ENCODE measurements at places on chromosomes 6 and 20.
A peak's percentile ranks its signal among the peaks of the same experiment; 100 is the strongest.

DNA sequence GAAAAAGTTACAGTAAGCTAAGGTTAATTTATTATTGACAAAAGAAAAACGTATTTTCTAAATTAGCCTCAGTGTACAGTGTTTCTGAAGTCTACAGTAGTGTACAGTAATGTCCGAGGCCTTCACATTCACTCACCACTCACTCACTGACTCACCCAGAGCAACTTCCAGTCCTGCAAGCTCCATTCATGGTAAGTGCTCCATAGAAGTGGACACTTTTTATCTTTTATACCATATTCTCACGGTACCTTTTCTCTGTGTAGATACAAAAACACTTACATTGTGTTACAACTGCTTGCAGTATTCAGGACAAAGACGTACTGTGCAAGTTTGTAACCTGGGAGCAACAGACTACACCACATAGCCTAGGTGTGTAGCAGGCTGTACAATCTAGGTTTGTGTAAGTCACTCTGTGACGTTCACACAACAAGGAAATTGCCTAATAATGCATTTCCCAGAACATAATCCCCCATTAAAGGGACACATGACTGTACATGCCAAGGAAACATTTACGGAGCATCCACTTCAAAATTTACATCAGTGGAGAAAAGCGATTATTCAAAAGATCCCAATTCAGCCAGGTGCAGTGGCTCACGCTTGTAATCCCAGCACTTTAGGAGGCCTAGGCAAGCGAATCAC is 133.4 kb downstream of the BANF2 start:
- no peaks in the 10 kb centered on the region for H3K36me3 ChIP-seq
- H3K4me3 ChIP-seq: no peak overlapping the region
- H3K27me3 ChIP-seq: no peaks in the 10 kb centered on the region
- DNase-seq: no peak
- no peaks in the 10 kb centered on the region for H3K4me1 ChIP-seq
- H3K27ac ChIP-seq: no peak overlapping the region

- DNase-seq: no peak
- H3K27ac ChIP-seq: no peak overlapping the region
- no peaks in the 10 kb centered on the region for H3K36me3 ChIP-seq
- no peaks in the 10 kb centered on the region for H3K27me3 ChIP-seq
- no peaks in the 10 kb centered on the region for H3K4me1 ChIP-seq
- H3K4me3 ChIP-seq: no peak overlapping the region
These were observed 6.7 kb upstream of the TRAF3IP2 start for GRCh38 chr6:111612379-111612778.

DNA sequence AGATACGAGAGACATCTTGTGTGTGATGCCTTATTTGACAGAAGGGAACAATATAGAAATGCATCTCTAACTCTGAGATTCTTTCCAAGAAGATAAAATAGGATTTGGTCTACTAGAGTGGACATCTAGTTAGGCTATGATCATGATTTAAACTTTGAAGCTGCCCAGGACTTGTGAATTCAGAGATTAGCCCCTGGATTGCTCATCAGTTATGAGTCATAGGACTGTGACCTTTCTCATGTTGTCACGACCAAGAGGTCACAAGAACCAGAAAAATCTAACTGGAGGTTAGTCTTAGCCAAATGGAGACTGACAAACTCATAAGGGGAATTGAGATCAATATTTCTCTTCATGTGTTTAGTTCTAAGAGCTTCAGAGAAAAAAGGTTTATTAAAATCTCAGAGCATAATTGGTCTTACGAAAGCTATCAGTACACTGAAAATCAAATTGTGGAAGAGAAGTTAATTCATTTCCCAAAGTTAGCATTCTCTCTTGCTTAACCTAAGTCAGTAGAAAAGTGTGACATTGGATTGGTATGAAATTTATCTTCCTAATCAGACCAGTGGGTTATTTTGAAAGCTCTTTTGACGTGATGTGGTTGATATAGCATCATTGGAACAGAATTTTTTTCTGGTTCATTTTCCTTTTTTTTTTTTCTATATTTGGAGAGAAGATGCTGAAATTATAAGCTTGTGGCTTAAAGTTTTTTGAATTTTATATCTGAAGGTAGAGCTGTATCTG is 245.7 kb downstream of the RNF144B start:
- H3K4me3 ChIP-seq: no peak overlapping the region
- H3K27ac ChIP-seq: no peak overlapping the region

DNA sequence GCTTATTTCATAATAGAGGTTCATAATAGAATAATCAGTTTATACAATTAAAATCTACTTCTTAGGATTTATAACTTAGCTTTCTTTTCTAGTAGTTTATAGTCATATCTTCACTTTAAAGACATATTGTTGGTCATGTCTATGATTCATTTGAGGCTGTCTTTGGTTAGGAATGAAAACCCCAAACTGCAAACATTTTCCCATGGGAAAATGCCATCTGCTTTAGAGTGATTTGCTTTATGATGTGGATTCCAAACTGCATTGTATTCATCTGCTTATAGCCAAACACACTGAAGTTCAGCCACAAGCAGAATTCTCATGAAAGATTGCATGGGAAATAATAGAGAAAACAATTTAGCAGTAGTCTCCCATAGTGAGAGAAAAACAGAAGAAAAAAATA is 128.0 kb downstream of the RFPL4B start:
- no peak overlapping the region for H3K27ac ChIP-seq
- no peaks in the 10 kb centered on the region for H3K4me1 ChIP-seq
- no peak overlapping the region for H3K4me3 ChIP-seq
- H3K27me3 ChIP-seq: no peaks in the 10 kb centered on the region

DNA sequence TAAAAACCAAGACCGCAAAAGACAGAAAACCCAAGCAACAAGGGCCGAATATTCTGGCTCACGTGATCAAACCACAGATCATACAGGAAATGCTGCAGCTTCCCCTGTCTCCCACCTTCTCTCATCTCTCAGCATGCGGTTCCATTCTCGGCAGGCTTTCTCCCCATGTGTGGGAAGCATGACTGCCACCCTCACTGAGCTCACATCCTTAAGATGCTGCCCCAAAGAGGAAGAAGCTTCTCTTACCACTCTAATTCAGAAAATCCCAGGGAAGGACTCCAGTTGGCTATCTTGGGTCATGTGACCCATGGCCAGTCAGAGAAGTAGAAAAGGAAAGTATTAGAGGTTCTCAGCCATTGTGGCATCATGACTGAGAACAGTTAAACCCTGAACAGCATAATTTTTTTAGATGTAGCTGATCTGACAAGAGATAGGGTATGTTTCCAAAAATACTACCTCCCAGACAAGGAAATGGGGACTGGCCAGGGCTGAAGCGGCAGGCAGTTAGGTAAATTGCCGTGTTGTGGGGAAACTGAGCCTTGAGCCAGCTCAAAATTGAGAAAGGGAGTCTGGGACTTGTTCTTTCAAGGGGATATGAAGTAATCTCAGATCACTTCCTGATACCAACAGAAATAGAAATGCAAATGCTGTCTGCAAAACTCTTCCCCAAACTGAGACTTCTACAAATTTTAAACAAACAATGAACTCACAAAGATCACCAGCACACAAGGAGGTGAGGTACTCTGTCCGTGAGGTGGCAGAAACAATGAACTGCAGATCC is 37.1 kb upstream of the GRM4 start:
- no peak overlapping the region for H3K4me3 ChIP-seq
- H3K36me3 ChIP-seq: no peaks in the 10 kb centered on the region
- no peaks in the 10 kb centered on the region for H3K27me3 ChIP-seq
- DNase-seq: no peak

GRCh38 chr6:22886650-22887581 is 317.6 kb downstream of the HDGFL1 start:
- H3K4me1 ChIP-seq: no peaks in the 10 kb centered on the region
- H3K27me3 ChIP-seq: no peaks in the 10 kb centered on the region
- no peaks in the 10 kb centered on the region for H3K36me3 ChIP-seq
- H3K27ac ChIP-seq: no peak overlapping the region

DNA sequence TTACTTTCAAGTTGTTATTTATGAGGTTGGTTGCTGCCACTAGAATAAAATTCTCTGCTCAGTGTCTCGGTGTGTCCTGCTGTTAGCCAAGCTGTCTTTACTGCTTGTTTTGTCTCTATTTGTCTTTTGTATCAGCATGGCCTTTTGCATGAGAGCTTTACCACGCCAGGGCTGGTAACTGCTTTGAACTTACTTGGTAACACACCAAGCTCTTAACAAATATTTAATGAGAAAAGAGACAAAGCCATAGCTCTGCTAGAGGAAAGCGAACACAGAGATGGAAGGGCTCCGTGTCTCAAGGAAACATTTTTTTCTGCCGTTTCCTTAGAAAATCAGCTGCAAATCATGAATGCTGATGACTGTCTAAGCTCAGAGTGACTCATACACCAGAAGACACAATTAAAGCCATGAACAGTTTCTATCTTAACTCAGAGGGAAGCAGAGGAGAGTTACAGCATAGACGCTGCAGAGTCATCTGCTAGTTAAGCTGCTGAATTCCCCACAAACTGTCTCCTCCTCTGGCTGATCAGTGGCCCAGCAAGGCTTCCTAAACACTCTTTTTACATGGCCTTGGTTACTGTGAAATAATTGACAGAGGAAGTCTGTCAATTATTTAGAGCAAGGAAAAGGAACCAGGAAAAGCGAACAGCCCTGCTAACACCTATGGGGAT is 44.8 kb downstream of the AGPAT4 start:
- no peak for DNase-seq
- no peak overlapping the region for H3K27ac ChIP-seq
- H3K36me3 ChIP-seq: no peaks in the 10 kb centered on the region
- no peak overlapping the region for H3K4me3 ChIP-seq
- no peaks in the 10 kb centered on the region for H3K27me3 ChIP-seq

DNA sequence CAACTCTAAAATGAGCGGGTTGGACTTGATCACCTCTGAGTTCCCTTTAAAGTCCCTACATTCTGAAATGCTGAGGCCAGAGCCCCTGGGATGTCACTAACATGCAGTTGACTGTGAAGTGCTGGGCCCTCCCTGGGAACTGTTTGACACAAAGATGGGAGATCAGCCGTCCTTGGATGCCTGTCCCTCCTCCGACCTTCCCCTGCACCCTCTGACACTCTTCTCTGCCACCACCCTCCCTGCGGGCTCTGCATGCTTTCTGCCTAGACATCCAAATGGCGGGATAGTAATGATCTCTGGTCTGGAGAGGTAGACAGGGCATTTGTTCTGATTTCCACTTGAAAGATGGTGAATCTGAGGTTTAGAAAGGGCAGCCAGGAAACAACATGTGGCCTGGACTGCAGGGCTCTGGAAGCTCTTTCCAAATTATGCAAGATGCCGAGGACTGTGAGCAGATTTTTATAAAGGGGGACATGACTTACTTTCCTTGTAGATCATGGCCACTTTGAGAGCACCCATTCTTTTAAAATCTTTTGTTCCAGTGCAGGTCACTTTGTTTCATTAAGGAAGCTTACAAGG is 113.2 kb downstream of the ZDHHC14 start:
- H3K4me3 ChIP-seq: no peak overlapping the region
- no peaks in the 10 kb centered on the region for H3K36me3 ChIP-seq
- peaks cover 4% of the 10 kb centered on the region for H3K4me1 ChIP-seq
- H3K27me3 ChIP-seq: no peaks in the 10 kb centered on the region
- DNase-seq: no peak

DNA sequence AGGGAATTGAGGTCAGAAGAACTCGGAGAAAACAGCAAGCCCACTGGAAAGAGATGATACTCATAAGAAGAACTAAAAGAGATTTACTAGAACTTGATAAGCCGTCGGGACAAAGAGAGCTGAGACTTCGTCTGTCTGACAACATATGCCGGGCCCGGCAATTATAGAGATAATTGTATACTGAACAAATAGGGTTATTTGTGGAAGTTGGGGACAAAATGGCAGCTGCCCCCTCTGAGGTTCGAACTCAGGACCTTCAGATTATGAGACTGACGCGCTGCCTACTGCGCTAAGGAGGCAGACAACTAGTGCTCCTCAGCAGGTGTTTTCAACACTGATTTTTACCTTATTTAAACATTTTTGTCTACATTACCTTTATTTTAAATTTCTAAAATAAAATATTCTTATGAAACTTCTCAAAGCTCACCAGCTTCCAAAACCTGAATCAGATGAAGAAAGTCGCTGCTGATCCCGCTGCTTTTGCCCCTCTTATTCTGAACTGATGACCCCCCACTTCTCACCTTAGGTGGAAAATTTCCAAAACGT is 29.3 kb upstream of the TRIM27 start:
- no peaks in the 10 kb centered on the region for H3K36me3 ChIP-seq
- no peak overlapping the region for H3K27ac ChIP-seq
- H3K27me3 ChIP-seq: no peaks in the 10 kb centered on the region
- H3K4me3 ChIP-seq: peak overlapping the region; percentile 89

DNA sequence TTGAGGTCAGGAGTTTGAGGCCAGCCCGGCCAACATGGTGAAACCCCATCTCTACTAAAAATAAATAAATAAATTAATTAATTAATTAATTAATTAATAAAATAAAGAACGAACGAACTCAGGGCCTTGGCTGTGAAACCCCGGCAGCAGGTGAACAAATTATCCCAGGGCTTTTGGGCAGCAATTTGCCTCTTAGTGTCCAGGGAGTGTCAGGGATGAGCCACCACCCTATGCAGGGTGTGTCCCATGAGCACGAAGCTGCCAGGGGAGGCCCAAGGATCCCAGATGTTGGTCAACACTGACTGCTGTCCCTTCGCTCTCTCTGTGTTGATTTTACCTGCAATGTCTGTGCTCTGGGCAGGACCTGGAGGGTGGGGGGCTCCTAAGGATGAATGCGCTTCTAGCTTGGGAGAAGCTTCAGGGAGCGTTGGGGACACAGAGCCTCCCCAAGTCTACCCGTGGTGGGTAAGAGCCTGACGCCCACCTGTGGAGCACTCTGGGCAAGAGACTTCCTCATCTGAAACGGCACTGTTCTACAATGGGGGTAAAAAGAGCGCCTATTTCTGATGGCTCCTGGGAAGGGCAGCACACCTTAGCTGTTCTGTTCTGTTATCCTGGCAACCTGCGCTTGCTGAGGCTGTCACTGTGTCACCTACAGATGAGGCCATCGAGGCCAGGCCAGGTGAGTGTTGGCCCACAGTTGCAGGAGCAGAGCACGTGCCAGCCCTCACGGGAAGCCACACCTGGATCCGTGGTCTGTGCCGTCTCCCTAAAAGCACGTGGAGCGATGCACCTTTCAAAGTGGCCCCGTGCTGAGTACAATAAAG is 125.5 kb upstream of the CDH4 start:
- H3K4me3 ChIP-seq: no peak overlapping the region
- no peaks in the 10 kb centered on the region for H3K4me1 ChIP-seq
- H3K27ac ChIP-seq: no peak overlapping the region
- DNase-seq: no peak
- peaks cover 18% of the 10 kb centered on the region for H3K27me3 ChIP-seq
- H3K36me3 ChIP-seq: no peaks in the 10 kb centered on the region

All from H1 (cell line).